ENCODE measurements at places on chromosomes 2 and 18.

DNA sequence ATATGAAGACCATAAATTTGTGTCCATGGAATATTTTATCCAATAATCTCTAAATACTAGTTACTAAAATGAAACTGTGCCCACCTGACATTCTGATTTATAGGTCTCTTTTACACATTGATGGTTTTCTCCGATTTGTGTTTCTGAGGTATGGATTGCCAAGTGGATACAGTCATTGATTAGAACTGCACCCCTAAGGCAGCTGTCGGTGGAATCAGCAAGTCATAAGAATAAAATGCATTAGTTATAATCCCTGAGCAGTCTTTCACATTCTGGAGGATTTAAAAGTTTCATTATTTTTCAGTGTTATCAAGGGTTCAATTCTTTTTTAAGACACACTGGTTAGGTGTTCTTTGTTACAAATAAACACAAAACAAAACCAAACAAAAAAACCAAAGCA, 6.0 kb downstream of the CAVIN2 start:
- DNase-seq, result no peak

GRCh38 chr2:69253112-69253511, 133.9 kb downstream of the GFPT1 start:
- no peak for DNase-seq

- DNase-seq, result no peak
These were observed 23.8 kb downstream of the EN1 start for GRCh38 chr2:118823633-118824032.

- no peak for DNase-seq
These were observed 34.8 kb downstream of the SF3B1 start for GRCh38 chr2:197399887-197400540.

DNA sequence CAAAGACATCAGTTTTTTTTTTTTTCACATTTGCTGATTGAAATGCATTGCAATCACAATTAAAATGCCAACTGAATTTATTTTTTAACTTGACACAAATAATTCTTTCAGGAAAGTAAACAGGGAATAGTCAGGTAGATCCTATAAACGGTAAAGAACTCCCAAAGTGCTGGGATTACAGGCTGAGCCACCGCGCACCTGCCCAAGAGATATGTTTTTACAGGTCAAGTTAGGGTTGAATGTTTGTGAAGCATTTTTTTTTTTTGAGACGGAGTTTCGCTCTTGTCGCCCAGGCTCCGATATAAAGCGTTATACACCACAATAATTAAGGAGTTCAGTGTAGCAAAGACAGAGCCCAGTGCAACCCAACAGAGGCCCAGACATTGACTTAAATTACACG, 15.1 kb downstream of the ITM2C start:
- DNase-seq, result no peak

DNA sequence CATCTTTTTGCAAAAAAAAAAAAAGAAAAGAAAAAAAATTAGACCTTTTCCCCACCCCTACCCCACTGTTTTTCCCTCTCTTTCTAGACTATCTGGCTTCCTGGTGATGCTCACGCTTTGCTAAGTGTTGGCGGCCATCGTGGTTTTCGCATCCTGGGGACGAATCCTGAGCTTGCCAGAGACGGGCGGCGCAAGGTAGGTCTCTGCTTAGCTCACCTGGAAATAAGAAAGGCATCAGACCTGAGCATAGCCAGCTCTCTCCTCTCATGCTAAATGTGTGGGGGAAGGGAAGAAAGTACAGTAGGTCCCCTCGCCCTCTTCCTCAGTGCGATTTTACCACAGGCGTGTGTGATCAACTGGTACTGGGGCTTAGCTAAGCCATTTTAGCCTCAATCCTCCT, 90.5 kb downstream of the KLHL29 start:
- no peak for DNase-seq

DNA sequence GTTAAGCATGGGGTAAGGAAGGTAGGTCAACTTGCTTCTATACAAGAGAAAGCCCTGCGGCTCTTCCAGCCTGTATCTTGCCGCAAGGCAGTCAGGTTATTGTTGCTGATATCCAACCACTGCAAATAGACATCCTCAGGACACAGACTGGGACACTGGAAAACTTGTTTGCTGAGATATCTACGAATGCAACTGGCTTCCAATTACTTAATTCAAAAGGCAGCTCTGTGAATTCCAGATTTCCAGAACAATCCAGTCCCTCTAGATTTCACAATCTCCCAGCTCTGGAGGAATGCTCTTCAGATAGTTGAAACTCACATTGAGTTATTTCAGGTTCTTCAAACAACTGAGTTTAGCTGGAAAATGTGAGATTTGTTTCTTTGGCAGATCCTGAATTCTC, 34.6 kb upstream of the SP9 start:
- DNase-seq, result no peak

GRCh38 chr18:62588217-62588616, 65.4 kb downstream of the ZCCHC2 start:
- no peak for DNase-seq

DNA sequence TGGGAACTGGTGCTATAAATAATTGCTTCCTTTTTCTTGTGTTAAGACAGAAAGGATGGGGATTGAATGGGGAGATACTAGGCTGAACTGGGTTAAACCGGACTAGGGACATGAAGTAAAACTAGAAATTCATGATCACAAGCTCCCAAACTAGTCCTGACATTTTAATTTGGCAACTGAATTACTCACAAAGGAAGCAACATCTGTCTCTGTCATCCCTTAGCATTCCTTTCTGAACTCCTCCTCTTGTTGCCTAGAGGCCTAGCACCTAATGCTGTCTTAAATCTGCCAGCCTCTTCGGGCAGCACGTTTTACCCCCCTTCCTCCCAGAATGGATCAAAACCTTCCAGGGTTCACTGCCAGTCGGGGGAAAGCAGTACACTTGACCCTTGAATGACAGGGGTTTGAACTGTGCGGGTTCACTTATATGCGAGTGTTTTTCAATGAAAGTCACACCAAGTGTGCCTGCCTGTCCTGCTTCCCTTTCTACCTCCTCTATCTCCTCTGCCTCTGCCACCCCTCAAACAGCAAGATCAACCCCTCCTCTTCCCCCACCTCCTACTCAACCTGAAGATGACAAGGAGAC, 8.2 kb downstream of the KCTD1 start:
- DNase-seq, result no peak

Measured in dermis microvascular lymphatic vessel endothelial cell (primary cell).